Body of pancreas (tissue), 4 donors: ENCODE measurements at places on chromosomes 16 and 17. TPM values are rescaled to one million over a fixed set of nuclear protein-coding genes. Genes with fewer than 3 reads are reported as not detected.

DNA sequence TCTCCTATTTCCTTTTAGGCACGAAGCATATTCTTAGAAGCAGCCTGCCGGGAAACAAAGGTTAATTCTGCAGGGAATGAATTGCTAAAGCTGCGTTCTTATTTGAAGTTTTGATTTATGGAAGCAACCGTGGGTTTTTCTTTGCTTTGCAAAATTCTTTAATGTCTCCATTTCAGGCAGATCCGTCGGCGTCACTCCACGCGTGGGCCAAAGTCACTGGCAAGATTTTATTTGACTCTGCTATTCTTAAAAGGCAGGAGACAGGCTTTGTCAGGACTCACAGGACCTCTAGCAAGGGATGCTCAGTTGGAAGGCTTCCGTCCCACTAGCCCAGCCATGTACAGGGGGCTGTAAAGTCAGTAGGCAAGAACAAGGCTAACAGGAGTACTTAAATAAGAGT lies 387.3 kb upstream of the XYLT1 start:
- no peaks in the 10 kb centered on the region for H3K36me3 ChIP-seq
- no peaks in the 10 kb centered on the region for H3K4me1 ChIP-seq
- no peak for DNase-seq
- no peaks in the 10 kb centered on the region for H3K27me3 ChIP-seq
- no peak overlapping the region for H3K27ac ChIP-seq

MMP25 gene
- 0.99 TPM for total RNA-seq

DNA sequence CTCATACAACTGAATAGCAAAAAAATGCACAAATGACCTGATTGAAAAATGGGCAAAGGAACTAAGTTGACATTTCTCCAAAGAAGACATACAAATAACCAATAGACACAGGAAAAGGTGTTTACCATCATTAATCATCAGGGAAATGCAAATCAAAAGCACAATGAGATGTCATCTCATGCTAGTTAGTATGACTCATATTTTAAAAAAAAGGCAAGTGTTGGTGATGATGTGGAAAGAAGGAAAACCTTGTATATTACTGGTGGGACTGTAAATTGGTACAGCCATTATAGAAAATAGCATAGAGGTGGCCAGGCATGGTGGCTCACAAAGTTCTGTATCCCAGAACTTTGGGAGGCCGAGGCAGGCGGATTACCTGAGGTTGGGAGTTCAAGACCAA lies 232.5 kb upstream of the ZFHX3 start:
- no peak for DNase-seq
- H3K27ac ChIP-seq = no peak overlapping the region
- H3K27me3 ChIP-seq = no peaks in the 10 kb centered on the region
- no peaks in the 10 kb centered on the region for H3K36me3 ChIP-seq

- H3K27me3 ChIP-seq = no peaks in the 10 kb centered on the region
- no peak overlapping the region for H3K4me3 ChIP-seq
- H3K4me1 ChIP-seq = no peaks in the 10 kb centered on the region
- no peak for DNase-seq
These were observed 38.0 kb downstream of the SF3B3 start for GRCh38 chr16:70561623-70562022.

GRCh38 chr17:48110761-48111160 lies 3.2 kb downstream of the SNX11 start:
- no peak overlapping the region for H3K27ac ChIP-seq
- no peaks in the 10 kb centered on the region for H3K36me3 ChIP-seq
- no peaks in the 10 kb centered on the region for H3K27me3 ChIP-seq
- peaks cover 21% of the 10 kb centered on the region for H3K4me1 ChIP-seq
- no peak overlapping the region for H3K4me3 ChIP-seq
- DNase-seq = no peak

ABCC11 gene
- total RNA-seq = not detected
